ENCODE measurements at places on chromosomes 11 and 22.

DNA sequence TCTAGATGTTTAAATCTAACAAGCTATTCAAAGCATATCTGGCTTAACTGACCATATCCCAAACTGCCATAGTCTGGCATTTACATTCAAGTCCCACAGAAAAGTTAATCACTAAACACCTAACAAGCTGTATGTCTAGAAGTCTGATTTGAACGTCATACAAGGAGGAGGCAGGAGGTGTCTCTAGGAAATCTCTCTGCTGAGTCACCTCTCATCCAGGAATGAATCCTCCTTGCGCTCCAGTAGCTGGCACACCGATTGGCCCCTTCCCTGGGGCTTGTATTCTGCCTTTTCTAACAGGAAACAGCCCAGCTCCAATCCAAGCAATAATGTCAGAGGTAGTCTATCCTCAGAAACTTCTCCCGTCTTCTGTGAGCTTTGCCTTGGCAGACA, 31.8 kb downstream of the FEZ1 start:
- no peak for DNase-seq

GRCh38 chr22:46865052-46865434, 102.6 kb downstream of the TBC1D22A start:
- DNase-seq: no peak

GRCh38 chr11:64741375-64742086, 2.4 kb downstream of the RASGRP2 start:
- no peak for DNase-seq

GRCh38 chr22:26952004-26952403, 294.6 kb downstream of the MIAT start:
- DNase-seq: no peak

- no peak for DNase-seq
Observed at GRCh38 chr11:44270403-44271273, 39.3 kb downstream of the ALX4 start.

- DNase-seq: no peak
Observed at GRCh38 chr11:116890193-116890592, 52.8 kb upstream of the APOA1 start.

DNA sequence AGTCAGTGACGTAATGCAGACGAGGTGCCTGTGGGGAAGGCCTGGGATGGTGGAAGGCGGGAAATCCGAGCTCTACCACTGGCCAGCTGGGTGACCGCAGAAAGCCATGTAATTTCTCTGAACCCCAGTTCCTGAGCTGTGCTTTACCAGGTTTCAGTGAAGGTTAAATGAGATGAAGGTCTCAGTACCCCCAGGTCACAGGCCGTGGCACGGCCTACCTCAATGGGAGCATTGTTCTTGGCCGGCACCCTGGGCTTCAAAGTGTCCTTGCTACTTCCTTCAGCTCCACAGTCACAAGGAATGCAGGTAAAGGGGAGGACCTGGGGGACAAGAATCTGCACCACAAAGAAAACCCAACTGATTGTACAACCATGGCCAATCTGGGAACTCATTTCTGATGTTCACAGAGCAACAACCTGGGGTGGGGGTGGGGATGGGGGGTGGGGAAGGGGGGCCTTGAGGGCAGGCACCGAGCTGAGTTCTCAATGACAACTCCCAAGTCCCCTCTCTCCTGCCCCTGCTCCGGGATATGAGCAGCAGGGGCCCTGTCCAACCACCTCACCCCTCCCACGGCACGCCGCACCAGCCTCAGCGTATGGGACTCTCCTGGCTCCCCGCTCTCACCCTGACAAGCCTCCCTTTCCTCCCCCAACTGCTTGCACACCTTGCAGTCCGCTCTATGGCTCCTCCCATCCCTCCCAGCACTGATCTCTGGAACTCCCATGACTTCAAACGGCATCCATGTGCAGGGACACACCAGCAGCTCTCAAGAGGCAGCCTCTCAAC, 59.1 kb upstream of the ARFGAP3 start:
- no peak for DNase-seq

- DNase-seq: no peak
Observed at GRCh38 chr11:110518809-110519514, 89.2 kb downstream of the FDX1 start.

GRCh38 chr11:120540744-120541465, 29.4 kb downstream of the GRIK4 start:
- no peak for DNase-seq

- DNase-seq: no peak
Observed at GRCh38 chr11:3156661-3157311, 8.3 kb downstream of the OSBPL5 start.

DNA sequence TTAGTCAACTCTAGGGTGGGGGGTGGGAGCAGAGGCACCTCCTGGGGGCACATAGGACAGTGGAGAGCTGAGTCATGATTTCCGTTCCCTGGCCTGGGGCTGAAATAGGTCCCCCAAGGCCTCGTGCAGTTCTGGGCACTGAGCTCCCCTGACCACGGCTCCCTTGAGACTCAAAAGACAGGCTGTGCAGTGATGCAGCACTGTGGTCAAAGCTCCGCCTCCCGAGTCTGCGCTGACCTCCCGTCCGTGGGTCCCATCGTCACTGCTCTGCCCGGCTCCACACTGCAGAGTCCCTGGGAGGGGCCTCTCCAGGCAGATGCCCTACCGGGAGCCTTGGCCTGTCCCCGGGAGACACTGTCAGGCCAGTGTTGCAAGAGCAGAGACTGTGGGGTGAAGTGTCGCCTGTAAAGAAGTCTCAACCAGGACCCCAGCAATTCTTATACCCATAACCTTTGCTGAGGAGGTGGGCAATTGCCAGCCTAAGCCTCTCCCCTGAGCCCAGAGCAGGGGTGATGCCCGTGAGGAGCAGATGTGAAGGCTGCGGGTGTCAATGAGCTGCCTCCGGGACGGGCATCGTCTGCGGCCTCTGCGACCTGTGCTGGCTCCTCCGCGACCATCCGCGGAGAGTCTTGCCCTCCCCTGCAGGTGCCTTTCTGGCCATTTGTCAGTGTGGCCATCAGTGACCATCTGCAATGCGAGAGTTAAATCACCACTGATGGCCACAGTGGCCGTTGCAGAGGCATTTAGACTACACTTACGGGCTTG, 877.3 kb downstream of the BRD1 start:
- no peak for DNase-seq

- DNase-seq: no peak
Observed at GRCh38 chr22:28072066-28072465, 153.0 kb upstream of the PITPNB start.

DNA sequence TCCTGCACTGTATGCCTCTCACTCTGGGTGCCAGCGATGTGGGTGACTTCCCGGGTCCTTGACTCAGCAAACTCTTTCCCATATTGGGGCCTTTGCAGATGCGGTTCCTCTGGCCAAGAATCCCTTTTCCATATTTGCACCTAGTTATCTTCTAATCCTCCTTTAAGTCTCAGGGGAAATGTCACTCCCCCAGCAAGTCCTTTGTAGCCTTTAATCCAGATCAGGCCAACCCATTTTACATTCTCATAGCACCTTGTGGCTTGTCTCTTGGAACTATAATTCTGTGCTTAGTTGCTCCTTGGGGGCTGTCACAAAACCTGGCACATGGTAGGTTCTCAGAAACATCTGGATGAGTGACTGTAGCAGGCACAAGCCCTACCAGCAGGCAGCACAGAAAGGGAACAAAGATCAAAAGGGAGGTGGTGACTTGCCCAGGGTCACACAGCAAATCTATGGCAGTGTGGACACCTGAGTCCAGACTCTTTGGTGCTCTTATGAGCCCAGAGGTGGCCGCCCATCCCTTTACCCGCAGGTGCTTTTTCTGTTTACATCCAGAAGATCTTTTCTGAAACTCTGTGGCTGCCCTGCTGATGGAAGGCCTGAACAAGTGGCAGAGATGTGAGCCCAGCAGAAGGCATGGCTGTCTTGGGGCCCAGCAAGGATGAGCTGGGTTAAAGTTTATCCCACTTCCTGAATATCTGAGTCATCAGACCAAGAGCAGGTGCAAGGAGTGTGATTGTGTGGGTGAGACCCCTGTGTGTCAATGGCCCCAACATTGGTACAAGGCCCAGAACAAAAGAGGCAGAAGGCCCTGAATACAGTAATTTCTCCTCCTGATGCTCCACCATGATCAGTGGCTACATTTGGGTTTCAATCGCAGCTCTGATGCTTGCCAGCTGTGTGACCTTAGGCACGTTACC, 78.6 kb upstream of the GRK3 start:
- DNase-seq: no peak

DNA sequence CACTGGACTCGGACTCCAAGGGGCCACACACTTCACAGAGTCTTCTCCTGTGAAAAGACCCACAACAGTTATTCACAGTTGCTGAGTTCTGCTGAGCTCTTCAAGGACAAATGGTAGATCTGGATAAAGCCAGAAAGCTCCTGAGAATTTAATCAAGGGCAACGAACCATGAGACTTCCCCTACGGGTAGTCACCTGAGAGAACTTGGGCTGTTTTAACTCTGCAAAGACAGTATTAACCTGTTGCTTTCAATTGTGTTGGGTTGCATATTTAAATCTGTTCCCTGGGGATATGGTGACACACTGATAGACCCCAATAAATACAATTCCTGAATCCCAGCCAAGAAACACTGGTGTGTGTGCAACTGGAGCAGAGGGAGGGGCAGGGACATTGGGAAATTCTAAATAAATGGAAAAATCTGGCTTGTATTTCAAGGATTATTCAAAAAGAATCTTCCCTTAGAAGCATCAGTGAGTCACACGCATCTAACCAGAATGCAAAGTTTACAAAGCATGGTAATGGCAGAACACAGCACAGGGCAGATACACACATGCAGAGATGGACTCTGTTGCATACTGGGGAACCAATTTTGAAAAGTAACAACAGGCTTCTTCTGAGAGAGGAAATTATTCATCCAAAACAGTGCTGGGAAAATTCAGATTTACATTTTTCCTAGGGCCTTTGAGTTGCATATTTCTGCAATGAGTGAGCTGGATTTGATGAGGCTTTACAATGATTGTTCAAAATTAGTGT, 4.0 kb downstream of the KCNJ1 start:
- DNase-seq: no peak

- DNase-seq: no peak
Observed at GRCh38 chr11:110297076-110297725, 787 bp upstream of the RDX start.

DNA sequence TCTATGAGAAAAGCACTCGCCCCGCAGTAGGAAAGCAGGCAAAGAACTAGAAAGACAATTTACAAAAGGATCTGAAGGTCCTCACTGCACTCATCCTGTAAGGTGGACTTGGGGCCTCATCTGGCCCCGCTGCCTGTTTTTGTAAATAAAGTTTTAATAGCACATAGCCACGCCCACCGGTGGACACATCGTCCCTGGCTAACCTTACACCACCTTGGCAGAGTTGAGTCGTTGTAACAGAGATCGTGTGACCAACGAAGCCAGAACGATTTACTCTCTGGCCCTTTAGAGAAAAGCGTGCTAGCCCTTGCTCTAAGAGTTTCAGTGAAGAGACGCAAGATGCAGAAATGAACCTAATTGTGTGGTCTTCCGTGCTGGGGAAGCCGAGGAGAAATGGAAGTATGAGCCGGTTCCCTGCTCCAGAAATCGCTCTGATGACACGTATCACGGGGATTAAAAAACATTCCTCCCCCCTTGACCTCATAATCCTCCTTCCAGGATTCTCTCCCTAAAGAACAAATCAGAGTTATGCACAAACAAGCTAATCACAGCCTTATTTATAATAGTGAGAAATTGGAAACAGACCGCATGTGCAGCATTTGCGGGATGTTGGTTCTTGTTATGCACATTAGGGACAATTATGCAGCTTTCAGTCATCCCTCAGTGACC, 80.1 kb downstream of the CDKN1C start:
- DNase-seq: no peak

DNA sequence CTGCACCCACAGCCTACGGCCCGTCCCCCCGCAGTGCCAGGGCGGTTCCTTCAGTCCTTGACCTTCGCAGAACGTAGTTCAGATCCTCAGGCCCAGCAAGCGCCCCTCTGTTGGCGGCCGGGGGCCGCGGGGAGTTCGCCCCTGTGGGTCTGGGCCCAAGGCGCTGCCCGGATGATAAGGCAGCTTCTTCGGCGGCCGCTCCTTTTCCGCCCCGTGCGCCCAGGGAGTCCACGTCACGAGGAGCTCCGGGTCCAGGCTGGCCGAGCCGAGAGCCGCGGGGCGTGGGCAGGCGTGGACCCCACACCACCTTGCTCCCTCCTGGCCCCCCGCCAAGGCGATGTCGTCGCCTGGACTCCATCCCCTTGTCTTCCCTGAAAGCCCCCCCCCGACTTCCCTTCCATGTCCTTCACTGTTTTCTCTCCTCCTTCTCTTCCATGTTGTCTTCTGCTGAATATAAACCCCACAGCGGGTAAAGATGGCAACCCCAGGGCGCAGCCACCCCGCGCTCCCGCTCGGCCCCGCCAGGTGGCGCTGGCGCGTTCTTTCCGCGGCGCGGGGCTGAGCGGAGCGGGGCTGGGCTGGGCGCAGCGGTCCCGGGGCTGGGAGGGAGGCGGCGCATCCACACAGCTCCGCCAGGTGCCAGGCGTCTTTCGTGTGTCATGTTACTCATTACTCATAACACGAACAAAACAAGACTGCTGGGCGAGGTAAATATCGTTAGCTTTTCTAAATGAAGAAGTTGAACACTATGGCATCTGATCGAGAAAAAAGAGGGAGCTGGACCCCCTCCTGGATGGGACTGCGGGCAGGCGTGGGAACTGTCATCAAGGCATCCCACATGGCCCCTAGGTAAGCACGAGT, 321.0 kb downstream of the NTM start:
- DNase-seq: no peak

- no peak for DNase-seq
Observed at GRCh38 chr11:3346587-3346986, 32.4 kb downstream of the ZNF195 start.

- DNase-seq: no peak
Observed at GRCh38 chr22:47190276-47190956, 428.0 kb downstream of the TBC1D22A start.

DNA sequence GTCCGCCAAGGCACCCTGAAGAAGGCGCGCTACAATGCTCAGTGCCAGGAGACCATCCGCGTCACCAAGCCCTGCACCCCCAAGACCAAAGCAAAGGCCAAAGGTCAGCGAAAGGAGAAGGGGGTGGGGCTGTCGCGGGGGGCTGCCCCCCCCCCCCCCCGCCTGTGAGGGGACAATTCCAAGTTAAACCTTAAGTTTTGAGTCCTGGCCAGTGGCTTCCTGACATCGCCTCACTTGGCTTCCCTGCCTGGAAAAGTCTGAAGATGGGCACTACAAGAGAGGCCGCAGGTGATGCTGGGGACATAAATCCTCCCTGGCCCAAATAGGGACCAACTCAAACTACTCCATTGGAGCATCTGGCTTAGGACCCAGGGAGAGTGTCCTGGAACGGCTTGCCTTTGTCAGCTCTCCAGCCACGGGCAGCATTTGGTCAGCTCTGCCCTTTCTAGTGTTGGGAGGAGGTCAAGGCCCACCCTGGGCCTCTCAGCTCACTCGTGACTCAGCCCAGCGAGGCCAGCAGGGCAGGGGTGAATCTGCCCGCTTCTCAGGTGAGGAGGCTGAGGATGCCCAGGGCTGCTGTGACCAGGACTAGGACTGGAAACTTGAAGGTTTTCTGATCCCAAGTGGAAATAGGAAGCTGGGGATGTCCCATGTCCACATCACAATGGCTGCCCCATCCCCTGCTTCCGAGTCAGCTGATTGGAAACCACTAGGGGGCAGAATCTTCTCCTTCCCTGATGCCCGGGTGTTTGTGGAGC, 1.4 kb downstream of the MDK start:
- DNase-seq: no peak
